ENCODE measurements at places on chromosomes 2 and 18.

- no peak for DNase-seq
Observed at GRCh38 chr2:48473271-48473670, 56.7 kb upstream of the STON1 start.

GRCh38 chr2:61218817-61219170 is 56.8 kb downstream of the C2orf74 start:
- no peak for DNase-seq

DNA sequence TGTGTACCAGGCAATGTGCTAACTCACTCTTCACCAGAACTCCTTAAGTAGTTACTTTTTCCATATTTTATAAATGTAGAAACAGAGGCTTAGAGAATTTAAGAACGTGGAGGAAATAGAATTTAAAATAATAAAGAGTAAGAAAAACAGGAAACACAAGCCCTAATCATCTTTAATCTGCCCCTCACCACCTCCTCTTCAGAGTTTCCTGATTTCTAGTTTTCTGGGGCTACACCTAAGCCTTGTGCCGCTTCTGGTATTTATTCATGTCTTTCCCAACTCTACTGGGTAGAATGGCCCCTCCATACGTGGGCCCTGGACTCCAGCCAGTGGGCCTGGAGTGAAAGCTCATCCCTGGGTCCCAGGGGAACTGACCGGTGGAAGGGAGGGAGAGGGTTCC is 85.4 kb downstream of the RTN4 start:
- no peak for DNase-seq

GRCh38 chr18:9890196-9890595 is 4.4 kb downstream of the TXNDC2 start:
- DNase-seq: no peak

DNA sequence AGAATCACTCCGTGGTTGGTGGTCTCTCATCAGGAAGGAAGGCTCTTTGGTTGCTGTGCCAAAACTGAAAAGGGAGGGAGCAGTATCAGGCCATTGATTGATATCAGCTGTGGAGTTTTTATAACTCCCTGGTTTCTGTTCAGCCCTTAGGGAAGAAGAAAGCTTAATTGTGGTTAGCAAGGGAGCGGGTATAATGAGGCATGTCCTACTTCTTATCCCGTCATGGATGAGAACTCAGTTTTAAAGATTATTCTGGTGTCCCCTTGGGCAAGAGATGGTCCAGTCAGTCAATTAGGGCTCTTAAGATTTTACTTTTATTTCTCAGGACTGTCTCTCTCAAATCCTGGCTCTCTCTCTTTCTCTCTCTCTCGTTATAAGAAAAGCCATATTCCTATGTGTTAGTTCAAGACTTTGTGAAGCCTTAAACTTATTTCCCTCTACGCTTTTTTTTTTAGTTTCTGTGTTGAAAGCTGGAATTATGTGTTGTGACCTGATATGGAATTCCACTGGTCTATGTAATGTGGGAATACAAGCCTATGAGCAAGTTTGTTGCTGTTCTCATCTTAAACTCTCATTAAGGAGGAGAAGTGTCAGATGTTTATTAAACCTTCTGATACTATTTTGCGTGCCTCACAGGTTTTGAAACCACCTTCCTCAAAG is 514.0 kb upstream of the CDH2 start:
- no peak for DNase-seq

DNA sequence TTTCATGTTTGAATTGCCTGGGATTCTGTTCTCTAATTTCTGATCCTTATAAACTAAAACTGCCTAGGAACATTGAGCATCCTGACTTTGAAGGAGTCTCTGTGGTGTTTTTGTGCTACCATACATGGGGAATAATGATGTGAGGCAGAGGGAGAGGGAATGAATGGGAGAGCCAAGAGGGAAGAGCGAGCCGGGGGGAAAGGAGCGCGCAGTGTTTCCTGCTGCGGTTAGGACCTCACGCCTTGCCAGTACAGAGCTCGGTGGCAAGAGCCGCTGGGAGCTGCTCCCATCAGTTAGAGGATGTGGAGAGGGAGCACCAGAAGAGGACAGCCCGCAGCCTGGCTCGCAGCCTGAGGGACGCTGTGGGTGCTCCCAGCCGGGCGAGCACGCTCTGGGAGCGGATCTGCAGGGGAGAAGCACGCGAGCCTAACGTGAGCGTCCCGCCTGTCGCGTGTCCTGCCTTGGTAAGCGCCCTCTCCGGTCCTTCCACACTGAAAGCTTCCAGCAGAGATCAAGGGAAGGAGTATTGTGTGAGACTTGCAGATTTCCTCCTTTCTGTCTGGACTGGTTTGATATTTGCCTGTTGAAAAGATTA is 114.7 kb downstream of the FAM210A start:
- DNase-seq: no peak

- DNase-seq: no peak
Observed at GRCh38 chr2:173033084-173033483, 42.6 kb upstream of the MAP3K20 start.

- no peak for DNase-seq
Observed at GRCh38 chr2:72932045-72932740, 14.9 kb downstream of the EMX1 start.

DNA sequence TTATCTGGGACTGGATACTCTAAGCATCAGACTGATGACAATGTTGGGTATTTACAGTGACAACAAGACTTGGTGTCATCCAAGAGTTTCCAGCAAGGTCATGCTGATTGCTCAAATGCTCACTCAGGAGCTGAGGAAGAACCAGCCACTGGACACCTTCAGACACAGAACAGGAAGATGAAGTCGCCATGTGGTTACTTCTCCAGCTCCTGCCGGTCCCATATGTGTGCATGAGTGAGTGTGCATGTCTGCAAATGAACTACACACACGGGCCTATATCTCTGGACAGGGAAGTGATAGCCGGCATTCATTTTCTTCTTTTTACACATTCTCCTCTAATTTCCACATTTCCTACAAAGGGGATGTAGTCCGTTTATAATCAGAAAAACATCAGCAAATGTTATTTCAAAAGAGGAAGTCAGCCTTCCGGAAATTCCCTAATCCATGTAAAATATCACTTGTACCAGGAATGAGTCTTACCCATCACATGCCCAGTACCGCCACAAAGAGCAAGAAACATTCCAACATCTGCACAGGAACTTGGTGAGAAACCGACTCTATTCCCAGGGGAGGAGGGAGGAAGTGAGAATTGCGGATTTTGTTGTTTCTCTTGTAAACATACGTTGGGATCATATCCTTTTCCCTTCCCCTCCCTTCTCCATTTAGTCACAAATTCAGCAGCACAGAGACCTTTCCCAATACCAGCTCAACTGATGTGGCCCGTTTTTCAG is 10.8 kb downstream of the RFX8 start:
- DNase-seq: no peak

DNA sequence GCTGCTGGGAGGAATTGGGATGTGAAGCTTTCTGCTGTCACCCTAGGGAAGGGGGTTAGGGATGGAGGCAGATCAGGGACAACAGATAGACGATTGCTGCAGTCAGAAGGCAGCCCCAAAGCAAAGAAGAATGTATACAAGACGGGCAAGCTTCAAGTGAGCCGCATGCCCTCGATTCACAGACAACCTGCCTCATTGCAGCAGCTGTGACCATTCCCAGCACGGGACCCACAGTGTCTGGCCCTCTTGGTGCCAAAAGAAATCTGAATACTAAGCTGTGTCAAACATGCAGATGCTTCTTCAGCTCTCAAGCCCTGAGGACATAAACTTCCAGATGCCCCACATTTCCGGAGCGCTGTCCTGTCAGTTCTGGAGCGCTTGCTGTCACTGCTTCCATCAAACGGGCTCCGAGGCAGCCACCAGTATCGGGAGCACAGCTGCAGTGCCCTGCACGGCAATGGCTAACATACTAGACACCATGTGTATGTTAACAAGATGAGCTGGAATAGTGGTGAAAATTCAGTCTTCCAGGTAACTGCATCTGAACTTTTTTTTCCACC is 33.8 kb downstream of the PRELID3A start:
- no peak for DNase-seq

DNA sequence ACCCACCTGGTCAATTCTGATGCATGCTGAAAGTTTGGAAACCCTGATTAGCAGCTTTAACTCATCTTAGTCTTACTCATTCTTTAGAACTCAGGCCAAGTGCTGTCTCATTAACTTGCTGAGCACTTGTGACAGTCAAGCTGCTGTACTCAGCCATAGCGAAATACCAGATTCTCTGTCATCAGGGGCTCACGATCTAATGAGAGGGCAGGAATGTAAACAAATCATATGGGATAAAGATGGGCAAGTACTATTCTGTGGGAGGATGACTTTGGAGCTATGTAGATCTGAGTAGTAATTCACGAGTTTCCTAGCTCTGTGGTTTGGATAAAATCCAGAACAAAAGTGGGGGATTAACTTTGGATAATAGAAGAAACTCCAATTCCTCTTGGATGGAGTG is 376.6 kb downstream of the HRH4 start:
- no peak for DNase-seq
